Upper lobe of left lung (tissue), 6 donors: ENCODE measurements at places on chromosomes 12 and 14. TPM values are rescaled to one million over a fixed set of nuclear protein-coding genes. Genes with fewer than 3 reads are reported as not detected.

DNA sequence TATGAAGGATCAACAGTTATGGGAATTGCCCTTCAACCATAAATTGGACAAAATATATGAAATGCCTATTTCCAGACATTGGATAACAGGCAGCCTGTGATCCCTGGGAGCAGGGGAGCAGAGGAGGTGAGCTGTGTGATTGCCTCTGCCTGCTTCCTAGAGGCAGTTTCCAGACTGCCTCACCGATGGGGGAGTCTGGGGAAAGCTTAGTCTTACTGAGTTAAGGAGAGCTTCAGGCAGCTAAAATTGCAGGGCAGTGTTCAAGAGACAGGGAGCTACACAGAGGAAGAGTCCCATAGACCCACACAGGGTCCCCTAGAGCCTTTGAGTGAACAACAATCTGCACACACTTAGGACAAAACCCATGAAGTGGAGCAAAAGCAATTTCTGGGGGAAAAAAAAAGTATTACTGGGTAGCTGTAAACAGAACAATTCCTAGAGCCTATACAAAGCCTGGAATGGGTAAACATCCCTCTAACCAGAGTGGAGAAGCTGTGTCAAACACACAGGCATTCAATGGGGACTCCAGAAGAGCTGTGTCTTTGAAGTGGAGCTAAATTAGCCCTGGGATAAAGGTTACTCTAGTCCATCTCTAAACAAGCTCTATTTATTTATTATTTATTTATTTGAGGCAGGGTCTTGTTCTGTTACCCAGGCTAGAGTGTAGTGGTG is 48.3 kb upstream of the ACTN1 start:
- no peak for DNase-seq

Gene PIP4P1
- total RNA-seq, result 31.2 TPM

GRCh38 chr14:99687284-99688209 is 3.4 kb downstream of the CYP46A1 start:
- DNase-seq, result no peak

- no peak for DNase-seq
These were observed 90.1 kb downstream of the HELB start for GRCh38 chr12:66392266-66392915.

Gene KLRG1
- 3.2 TPM for total RNA-seq

DNA sequence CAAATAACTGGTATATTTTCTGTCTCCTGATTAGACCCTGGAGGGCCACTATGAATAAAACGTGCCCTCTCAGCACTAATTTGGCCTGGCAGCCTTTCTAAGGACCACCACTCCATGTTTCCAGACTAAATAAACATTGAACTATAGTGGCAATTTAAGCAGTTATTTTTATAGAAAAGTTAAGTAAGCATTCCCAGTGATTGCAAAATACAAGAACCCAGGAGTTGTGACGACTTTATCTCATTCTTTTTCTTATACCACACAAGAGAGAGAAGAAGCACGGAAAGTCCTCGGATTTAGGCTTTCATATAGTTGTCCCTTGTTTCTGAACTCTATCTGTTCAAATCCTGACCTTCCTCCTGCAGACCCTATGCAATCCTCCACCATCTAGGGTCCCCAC is 23.1 kb upstream of the STRAP start:
- DNase-seq, result no peak
